ENCODE measurements at places on chromosomes 3 and 15.

- no peak for DNase-seq
Measured at GRCh38 chr3:160540551-160540950, 24.8 kb downstream of the KPNA4 start.

DNA sequence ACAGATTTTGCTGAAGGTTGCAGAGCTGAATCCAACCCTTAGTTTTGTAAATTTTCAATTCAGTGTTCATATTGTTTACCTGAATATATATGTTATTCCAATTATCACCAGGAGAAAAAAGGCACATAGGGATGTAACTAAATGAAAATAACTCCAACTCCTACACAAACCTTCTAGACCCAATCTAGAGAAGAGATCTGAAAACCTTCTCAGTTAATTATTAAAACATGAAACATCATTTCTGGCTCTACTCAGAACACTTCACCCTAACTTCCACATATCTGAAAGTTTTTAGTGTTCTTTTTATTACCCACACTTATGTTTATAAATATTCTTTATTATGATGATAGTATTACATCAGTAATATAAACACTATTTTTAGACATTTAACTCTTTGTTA is 76.6 kb downstream of the LRRFIP2 start:
- DNase-seq, result no peak

DNA sequence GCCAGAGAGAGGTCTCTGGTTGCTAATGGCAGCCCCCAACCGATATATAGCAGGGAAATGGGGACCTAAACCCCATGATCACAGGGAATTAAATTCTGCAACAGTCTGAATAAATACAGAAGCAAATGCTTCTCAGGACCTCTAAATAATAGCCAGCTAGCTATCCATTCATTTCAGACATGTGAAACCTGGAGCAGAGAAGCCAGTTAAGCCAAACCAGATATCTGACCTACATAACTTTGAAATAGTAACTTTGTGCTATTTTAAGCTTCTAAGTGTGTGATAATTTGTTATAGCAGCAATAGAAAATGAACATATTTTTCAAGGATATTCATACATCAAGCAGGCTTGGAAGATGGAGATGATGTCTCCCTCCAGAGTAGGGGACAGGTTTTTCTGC is 1062.9 kb upstream of the CADM2 start:
- DNase-seq, result no peak

GRCh38 chr3:139935016-139935865 is at the start of gene CLSTN2:
Gene CLSTN2, plus strand, starts transcription at chr3:139935185.
- DNase-seq, result peak; percentile 23

DNA sequence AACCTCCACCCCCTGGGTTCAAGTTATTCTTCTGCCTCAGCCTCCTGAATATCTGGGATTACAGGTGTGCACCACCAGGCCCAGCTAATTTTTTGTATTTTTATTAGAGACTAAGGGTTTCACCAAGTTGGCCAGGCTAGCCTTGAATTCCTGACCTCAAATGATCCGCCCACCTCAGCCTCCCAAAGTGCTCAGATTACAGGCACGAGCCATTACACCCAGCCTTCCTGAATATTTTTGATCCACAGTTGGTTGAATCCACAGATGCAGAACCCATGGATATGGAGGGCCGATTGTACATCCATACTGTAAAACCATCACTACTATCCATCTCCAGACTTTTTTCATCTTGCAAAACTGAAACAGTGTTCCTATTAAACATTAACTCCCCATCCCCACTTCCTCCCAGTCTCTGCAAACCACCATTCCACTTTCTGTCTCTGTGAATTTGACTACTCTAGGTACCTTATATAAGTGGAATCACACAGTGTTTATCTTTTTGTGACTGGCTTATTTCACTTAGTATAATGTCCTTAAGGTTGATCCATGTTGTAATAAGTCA is 8.2 kb upstream of the TMEM62 start:
- no peak for DNase-seq

DNA sequence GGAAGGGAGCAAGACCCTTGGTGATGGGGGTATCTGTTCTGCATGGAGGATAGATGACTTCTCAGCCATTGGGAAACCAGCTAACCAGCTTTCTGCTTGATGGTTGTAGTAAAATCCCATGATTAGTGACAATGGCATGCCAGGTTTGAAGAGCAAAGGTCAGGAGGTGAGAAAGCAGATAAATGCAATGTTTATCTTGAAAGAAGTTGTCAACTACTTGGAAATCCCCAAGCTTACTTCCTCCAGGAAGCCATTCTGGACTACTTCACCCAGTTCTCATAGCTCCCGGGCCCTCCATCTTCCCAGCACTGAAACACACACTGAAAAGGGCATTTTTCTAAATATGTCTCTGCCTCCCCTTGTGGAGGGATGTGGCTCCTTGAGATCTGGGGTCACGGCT is 51.3 kb downstream of the SMAD3 start:
- no peak for DNase-seq

GRCh38 chr15:100279446-100279845 is 62.3 kb downstream of the ADAMTS17 start:
- no peak for DNase-seq

- no peak for DNase-seq
Measured at GRCh38 chr3:133928136-133928893, 32.6 kb upstream of the RAB6B start.

DNA sequence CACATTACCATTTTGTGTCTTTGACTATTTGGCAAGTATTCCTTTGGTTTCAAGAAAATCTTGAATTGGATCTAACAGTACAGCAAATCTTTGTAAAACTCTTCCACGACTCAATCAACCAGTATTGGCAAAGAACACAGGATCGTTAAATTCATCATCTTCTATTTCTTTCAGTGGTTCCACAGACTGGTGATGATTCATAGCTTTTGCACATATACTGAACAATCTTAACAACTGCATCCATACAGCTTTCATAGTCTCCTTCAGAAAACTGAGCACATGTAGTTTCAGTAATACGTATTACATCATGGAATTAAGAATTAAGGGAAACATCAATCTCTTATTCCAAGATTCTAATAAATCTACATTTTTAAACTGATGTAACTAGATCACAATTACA is 91.6 kb upstream of the LIPC start:
- DNase-seq, result no peak

GRCh38 chr3:45565342-45565741 is 29.2 kb upstream of the LIMD1 start:
- no peak for DNase-seq

DNA sequence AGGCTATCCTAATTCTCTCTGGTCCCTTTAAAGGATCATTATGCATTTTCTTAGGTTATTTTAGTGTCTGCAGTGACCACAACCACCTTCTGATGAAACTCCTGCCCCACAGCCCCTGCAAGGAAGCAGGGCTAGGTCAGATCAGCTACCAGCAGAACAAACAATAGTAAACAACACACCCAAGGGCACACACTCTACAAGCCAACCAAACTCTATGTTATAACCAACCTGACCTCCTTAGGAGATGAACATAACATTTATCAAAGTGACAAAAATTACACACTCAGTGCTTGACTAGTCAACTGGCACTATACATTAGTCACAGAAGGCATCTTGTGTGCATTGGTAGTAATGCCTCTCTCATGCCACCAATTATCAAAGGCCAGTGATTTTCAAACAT is 17.3 kb downstream of the DENND6A start:
- no peak for DNase-seq

- DNase-seq, result no peak
Measured at GRCh38 chr15:58665672-58666071, 83.8 kb downstream of the ADAM10 start.

DNA sequence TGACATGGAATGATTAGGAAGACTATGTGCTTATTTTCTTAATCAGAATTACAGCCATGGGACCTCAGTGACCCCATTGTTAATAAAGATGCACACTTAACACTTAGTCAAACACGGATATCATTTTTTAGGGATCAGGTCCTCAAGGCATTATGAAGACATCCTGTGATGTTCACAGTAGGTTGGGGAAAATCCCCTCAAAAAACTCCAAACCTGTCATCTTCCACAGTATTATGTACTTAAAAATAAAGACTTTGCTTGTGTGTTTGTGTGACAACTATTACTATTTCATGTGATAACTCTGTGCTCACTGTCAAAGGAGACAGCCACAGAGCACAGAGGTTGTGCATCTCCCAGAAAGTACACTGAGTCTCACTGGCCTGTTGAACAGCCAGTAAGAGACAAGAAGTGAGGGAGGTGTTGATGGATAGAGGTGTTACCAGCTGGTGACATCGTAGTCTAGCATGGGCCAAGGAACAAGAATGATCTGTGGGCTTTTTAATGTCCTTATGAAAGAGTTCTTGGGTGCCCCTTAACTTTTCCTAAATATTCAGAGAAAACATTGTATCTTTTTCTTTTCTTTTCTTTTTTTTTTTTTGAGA is 18.0 kb downstream of the CHST2 start:
- no peak for DNase-seq

DNA sequence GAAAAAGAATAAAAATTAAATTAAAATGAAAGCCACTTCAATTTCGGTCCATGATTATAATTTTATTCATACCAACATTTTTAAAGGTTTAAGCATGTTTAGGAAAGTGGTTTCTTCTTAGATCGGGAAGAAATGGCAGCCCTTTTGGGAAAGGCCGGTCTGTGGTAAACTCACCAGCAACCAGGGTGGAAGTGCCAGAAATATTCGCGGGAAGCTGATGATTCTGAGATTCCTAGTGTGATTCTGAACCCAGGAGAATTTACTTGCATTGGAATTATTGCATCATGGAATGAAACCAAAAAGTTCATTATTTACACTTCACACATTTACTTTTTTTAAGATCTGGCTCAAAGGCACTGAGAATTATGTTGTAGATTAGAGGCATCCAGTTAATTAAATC is 97.2 kb upstream of the CCNL1 start:
- DNase-seq, result no peak

- no peak for DNase-seq
Measured at GRCh38 chr3:169836078-169836941, 23.6 kb upstream of the LRRC34 start.

GRCh38 chr15:91165850-91166249 is 65.8 kb downstream of the SV2B start:
- DNase-seq, result no peak

DNA sequence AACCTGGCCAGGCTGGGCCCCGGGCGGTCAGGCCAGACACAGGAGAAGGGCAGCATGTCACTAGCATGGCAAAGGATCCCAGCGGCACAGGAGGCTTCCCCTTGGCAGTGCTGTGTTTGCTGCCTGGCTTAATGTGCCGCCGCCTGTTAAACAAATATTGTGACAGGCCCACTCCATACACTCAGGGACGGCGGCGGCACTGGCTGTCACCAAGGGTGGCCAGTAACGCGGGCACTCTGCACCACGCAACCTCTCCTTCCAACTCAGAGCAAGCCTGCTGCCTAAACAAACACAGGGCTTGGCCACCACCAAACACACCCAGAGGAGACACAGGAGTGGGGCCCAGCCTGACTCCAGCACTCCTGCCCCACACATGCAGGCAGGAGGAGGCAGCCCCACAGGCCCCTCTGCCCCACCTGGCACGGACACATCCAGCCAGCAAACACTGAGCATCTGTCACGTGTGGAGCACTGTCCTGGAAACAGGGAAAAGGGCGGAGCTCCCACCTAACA is 48.0 kb downstream of the TPRA1 start:
- no peak for DNase-seq

GRCh38 chr15:95713324-95713723 is 617.2 kb upstream of the NR2F2 start:
- DNase-seq, result no peak

GRCh38 chr3:16319723-16320122 is 54.7 kb downstream of the OXNAD1 start:
- DNase-seq, result no peak

DNA sequence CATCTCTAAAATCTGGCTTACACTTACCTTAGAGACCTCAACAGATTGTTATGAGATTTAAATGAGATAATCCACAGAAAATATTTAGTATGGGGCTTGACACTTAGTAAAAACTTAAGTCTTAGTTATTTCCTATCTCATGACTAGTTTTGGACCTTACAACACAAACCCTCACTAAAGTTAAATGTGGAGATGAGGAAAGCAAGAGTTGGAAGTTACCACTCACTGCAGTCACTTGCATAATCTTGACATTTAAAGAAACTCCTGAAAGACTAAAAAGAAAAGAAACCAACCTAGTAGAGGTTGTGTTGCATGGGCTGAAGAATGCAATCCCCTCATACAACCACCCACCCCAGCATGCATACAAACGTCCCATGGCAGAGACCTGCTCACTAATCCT is 40.1 kb downstream of the ITGB5 start:
- no peak for DNase-seq

DNA sequence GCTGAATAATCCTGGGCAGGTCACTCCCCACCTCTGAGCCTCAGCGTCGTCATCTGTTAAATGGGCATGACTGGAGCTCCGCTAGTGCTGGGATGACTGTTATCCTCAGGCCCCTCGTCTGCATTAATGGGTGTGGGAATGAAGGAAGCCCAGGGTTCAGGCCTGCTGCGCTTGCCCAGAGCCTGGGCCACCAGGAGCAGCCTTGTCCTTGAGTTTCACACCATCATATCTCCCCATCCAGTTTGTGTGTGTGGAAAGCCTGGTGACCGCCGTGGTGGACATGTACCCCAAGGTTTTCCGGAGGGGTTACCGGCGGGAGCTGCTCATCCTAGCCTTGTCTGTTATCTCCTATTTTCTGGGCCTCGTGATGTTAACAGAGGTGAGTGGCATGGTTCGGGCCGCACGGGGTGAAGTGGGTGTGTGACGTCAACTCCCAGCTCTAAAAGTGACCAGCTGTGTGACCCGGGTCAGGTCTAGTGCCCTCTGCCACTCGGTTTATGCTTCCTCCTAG is 63.5 kb upstream of the SLC6A1 start:
- DNase-seq, result no peak

- DNase-seq, result no peak
Measured at GRCh38 chr3:71378509-71378908, 205.0 kb downstream of the FOXP1 start.

- no peak for DNase-seq
Measured at GRCh38 chr15:26771168-26771567, 1.7 kb downstream of the GABRB3 start.

GRCh38 chr15:73982222-73982962 is 9.7 kb downstream of the STOML1 start:
- DNase-seq, result no peak

- no peak for DNase-seq
Measured at GRCh38 chr3:32577581-32578556, 7.2 kb upstream of the DYNC1LI1 start.

DNA sequence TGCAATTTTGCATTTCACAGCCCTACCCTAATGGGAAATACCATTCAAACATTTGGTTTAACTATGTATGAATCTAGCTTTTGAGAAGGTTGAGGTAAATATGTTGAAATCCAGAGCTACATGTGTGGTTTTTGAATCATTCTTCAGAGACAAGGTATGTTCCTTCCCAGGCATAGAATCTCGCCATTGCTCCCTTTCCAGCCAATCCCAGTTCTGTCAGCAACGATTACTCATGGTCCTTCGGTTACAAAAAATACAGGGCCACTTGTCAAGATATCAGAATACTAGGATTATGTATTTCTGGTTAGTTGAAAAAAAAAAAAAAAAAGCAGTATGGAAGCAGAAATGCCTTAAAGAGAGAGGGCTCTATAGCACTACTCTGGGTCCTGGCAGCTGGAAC is 182.4 kb downstream of the RBMS3 start:
- DNase-seq, result no peak

GRCh38 chr3:43405888-43406642 is 119.7 kb downstream of the SNRK start:
- no peak for DNase-seq
